Activated CD4-positive, alpha-beta T cell treated with anti-CD3 and anti-CD28 coated beads for 36 hours (primary cell): ENCODE measurements at places on chromosomes 6 and 20. TPM values are rescaled to one million over a fixed set of nuclear protein-coding genes. Genes with fewer than 3 reads are reported as not detected.

DNA sequence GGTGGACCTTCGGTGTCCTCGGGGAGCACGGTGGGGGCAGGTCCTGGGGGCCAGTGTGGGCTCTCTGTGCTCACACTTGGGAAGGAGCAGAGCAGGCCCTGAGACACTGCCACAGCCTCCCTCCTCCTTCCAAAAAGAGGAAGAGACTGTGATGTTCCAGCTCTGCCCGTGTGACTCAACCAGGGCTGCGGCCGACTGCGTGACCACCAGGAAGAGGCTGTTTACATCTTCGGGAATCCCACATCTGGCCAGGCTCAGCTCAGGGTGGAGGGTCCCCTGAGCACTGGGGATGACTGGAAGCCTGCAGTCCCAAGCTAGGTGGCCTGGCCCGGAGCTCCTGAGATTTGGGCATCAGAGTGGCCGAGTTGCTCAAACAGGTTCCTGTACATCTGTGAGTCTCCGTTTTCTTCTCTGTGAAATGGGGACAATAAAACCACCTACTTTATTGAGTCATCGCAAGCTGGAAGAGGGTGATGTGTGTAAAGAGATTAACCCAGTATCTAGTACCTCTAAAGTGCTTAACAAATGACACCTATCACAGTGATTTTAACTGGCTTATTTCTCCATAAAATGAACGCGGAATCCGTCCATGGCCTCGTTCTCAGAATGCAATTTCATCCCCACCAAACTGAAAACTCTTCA lies 242.1 kb downstream of the DLL1 start:
- no peak for DNase-seq

DNA sequence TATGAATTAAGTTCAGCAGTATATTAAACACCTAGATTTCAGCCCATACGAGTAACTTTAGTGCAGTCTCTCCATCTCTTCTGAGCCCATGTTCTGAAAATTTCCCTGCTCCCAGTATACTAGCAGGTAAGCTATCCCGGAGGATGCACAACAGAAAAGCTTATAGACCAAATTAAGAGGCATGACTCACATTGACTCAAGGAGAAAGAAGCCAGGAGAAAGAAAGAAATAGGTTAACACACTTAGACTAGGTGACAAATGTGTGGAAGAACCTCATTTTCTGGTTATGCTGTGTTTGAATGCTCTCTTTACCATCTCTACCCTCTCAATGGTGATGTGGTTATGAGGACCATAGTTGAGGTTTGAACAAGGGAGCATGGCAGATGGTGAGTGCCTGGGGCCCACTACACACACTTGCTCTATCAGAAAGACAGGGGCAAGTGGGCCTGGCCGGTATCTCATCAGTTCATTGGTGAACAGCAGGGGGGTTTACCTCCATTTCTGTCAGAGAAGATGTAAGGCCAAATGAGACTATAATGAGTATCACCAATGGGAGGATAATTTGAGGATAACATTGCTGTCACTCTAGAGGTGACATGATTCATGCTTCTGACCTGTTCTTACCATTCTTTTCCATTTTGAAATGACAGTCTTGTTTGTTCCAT lies 902.3 kb upstream of the FLRT3 start:
- no peak for DNase-seq

GRCh38 chr6:76166874-76167273 lies 94.4 kb upstream of the IMPG1 start:
- no peak for DNase-seq

DNA sequence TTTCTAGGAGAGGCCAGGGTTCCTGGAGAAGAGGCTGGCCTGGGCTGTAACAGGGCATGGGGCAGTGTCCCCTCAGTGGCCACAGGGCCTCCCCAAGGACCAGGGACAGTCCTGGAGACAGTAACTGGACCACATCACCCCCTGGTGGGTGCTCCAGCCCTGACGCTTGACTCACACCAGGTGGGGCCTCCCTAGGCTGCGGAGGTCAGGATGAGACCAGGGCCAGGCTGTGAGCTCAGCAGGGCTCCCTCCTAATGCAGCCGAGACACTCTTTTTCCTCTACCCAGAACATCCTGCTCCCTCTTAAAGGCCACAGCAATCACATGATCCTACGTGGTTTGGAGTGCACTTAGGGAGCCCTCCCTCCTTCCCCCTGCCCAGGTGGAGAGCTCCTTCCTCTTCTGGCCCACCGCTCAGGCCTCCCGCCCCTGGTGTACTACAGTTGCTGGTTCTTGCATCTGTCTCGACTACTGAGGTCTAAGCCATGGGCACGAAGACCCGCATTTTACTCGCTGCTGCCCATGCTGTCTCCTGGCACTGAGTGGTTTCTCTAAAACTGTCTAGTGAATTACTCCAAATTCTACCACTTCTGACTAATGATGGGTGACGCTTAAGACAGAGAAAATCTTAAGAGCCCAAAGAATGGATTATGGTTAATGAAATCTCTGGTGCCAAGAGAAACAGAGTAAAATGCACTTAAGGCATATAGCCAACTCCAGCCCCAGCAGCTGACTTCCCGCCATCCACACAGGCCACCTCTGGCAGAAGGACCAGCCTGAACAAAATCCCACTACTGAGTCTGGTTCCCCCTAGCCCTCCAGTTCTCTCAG lies 166.1 kb upstream of the CST7 start:
- DNase-seq = peak; percentile 21

The GMEB2 gene
- 14.0 TPM for total RNA-seq
